ENCODE measurements at places on chromosomes 4 and X. TPM values are rescaled to one million over a fixed set of nuclear protein-coding genes. Genes with fewer than 3 reads are reported as not detected.

GRCh38 chr4:112060212-112060611 lies 85.0 kb upstream of the FAM241A start:
- peaks cover 16% of the 10 kb centered on the region for H3K4me1 ChIP-seq
- peak; percentile 75 for DNase-seq
- H3K36me3 ChIP-seq = no peaks in the 10 kb centered on the region
- no peak overlapping the region for H3K27ac ChIP-seq
- H3K4me3 ChIP-seq = no peak overlapping the region

- H3K36me3 ChIP-seq = no peaks in the 10 kb centered on the region
- peaks cover 28% of the 10 kb centered on the region for H3K4me1 ChIP-seq
- no peak overlapping the region for H3K27ac ChIP-seq
- no peaks in the 10 kb centered on the region for H3K27me3 ChIP-seq
- no peak for DNase-seq
- H3K4me3 ChIP-seq = no peak overlapping the region
These were observed 275.9 kb downstream of the GPC3 start for GRCh38 chrX:133709501-133709900.

GRCh38 chr4:81807386-81807785 lies 335.7 kb upstream of the RASGEF1B start:
- no peak overlapping the region for H3K4me3 ChIP-seq
- no peak for DNase-seq
- H3K27me3 ChIP-seq = no peaks in the 10 kb centered on the region
- H3K27ac ChIP-seq = no peak overlapping the region
- H3K4me1 ChIP-seq = 0 out of 2 replicates have a peak, but pooled peaks cover 6% of the 10 kb centered on the region

The CACNA1F gene
- 0.23 TPM for polyA plus RNA-seq

The SPIN3 gene
- polyA plus RNA-seq = 14.9 TPM

The AR gene
- 11.2 TPM for polyA plus RNA-seq

GRCh38 chrX:109714340-109714958 lies 18.6 kb downstream of the ACSL4 start:
- no peaks in the 10 kb centered on the region for H3K27me3 ChIP-seq
- H3K27ac ChIP-seq = no peak overlapping the region
- H3K4me1 ChIP-seq = no peaks in the 10 kb centered on the region

The DUX4 gene
- not detected for polyA plus RNA-seq

DNA sequence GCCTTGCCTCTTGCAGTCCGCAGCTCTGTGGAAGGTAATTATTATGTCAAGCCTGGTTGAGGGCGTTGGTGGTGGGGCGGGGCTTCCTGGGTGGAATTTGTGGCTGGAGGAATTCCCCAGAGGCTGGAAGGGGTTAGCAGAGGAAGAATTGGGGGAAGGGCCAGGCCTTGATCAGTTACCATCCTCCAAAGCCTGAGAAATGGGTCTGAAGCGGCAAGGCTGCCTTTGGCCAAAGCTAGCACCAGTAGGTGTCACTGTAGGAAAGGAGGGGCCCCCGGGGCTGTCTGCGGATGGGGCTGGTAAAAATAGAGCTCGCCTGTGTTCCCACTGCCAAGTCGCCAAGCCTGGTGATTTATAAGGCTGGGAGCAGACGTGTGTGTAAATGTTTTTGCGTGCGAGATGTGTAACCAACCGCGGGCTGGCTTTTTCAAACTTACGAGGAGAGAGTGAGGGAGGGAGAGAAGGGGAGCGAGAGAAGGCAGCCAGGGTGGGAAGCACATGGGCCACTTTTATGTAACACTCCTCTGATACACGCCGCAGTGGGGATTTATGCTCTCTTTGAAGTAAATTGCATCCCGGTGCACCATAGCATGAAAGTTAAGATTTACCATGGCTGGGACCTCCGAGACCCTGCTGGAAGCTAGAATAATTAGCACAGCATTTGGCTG lies 367.0 kb downstream of the BCOR start:
- H3K4me1 ChIP-seq = no peaks in the 10 kb centered on the region
- no peak overlapping the region for H3K4me3 ChIP-seq
- peak; percentile 72 for DNase-seq
- no peaks in the 10 kb centered on the region for H3K36me3 ChIP-seq
- H3K27ac ChIP-seq = no peak overlapping the region

The KCNE5 gene
- polyA plus RNA-seq = 4.1 TPM

GRCh38 chr4:142882159-142882558 lies 36.1 kb upstream of the INPP4B start:
- no peaks in the 10 kb centered on the region for H3K36me3 ChIP-seq
- no peak for DNase-seq
- no peaks in the 10 kb centered on the region for H3K4me1 ChIP-seq
